ENCODE measurements at places on chromosomes 1 and 21.

DNA sequence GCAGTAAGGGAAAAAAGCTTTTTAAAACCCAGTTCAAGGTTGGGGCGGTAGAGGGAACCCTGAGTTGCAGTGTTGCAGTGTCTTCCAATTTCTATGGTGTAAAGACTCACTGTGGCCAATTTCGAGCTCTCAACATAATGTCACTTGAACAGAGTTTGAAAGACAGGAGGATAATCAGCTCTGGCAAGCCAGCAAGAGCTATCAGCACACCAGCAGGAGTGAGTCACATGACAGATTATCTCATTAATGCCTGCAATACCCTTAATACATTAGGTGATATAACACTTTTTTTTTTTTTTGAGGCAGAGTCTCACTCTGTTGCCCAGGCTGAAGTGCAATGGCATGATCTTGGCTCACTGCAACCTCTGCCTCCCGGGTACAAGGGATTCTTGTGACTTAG, 22.8 kb downstream of the SLC9C2 start:
- no peak for DNase-seq

DNA sequence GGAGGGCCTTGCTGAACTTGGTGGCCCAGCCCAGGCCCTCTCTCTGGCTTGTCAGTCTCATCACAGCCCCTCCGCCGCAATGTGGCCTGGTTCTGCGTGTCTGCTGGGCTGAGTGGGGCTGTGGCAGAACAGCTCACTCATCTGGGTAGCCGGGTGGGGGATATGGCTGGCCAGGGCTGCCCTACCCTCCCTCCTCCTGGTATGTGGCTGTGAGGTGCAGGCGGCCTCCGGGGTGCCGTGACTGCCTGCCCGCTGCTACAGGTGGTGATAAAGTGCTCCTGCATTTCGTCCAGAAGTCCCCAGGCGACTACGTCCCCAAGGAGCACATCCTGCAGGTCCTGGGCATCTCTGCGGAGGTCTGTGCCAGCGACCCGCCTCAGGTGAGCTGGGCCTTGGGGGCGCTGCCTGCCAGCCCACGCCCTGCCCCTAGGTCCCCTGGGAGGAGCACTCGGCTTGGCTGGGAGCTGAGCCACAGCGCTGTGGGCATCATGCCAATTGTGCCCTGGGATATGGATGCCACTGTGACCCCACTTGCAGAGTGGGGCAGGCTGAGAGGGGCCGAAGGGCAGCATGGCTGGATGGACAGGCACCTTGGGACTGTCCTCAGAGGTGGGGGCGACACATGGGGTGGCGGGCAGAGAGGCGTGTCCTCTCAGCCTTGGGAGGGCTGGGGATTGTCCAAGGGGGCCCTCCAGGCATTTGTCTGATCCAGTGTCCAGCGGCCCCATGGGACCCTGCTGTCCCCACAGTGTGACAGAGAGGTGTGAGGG, 2.3 kb downstream of the PRXL2B start:
- DNase-seq: no peak

- no peak for DNase-seq
These were observed 1.4 kb upstream of the FAM151A start for GRCh38 chr1:54624466-54625464.

- DNase-seq: no peak
These were observed 12.4 kb downstream of the SKI start for GRCh38 chr1:2240270-2241156.

DNA sequence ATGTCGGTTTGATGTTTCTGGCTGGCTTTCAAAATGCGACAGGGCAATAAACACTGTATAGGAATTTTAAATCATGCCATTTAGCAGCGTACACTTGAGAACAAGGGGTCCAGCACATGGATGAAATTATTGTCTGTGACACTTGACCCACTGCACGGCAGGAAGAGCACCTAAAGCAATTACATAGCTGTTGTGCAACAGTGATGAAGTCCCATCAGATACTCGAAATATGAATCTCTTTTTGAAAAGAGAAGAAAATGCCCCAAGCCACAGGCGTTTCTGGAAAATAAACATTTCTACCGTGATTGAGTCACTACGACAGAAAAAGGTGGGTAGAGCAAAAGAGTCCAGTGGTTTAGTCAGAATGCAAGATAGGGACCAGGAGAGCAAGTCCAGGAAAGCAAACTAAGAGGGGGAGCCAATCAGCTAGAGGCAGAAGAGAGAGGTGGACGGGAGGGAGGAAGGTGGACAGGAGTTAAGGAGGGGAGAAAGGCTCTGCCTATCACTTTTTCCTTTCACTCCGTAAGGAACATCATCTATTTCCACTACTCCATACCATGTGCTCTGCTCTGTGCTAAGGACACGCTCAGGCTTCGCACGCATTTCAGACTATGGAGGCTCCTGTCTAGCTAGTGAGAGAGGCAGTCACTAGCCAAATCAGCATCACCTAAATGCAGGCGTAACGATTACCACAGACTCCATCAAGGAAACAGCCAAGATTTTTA, 6.4 kb downstream of the DSCAM start:
- no peak for DNase-seq

DNA sequence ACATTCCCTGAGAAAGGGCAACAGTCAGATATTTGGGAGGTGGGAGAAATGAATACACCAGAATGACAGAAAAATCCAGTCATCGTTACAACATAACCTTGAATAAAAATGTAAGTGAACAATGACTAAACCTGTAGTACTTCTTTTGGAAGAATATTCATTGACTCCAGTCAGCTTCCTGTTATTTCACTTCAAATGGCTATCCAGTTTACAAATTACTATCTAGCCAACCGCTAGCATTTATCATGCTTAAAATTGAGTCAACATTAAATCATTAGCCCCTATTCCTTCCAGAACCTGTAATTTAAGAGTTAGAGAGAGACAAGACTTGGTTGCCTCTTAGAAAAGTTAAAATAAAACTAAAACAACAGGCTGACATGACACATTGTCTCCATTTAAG, 33.6 kb downstream of the WLS start:
- DNase-seq: no peak

DNA sequence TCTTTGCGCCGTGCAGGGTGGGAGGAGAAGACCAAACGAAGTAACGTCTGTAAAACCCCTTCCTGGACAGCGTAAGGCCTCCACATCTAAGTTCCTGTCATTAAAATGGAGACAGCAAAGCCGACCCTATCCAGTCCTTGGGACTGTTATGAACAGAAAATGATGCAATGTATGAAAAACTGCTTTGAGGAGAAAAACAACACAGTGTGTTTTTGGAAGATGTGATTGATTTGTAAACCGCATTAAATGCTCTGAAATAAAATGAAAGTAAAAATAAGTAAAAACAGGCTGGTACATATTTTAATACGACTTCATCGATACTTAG, 827 bp upstream of the URB1 start:
- DNase-seq: no peak

GRCh38 chr21:36730291-36731281, 31.7 kb downstream of the SIM2 start:
- DNase-seq: no peak

DNA sequence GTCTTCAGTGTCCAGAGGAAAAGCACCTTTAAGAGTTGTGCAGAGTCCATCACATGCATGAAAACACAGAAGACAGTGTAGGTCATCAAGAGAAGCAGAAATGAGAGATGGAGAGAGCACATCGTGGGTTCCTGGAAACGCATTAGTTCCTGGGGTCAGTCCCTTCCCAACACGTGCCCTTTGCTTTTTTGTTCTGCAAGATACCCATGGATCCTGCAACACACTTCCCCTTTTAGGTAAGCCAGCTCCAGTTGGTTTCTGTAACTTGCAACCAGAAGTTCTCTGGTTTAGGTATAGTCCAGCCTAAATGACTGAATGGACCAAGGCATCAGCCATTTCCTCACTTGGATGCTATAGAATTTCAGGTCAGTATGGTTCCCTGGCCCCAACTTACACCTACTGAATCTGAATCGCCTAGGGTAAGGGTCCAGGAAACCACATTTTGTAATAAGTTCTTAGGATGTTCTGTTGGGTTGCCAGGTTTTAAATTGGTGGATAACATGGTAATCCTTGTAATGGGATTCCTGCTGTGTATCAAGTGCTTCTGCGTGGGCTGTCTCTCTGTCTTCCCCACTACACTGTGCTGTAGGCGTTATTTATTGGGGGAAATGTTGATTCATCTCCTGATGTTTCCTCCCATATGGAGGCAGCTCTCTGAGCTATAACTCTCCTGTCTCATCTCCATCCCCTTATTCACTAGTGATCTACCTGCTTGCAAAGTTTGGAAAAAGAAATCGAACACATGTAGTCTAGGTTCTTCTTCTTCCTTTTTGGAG, 230.6 kb downstream of the TNR start:
- no peak for DNase-seq

DNA sequence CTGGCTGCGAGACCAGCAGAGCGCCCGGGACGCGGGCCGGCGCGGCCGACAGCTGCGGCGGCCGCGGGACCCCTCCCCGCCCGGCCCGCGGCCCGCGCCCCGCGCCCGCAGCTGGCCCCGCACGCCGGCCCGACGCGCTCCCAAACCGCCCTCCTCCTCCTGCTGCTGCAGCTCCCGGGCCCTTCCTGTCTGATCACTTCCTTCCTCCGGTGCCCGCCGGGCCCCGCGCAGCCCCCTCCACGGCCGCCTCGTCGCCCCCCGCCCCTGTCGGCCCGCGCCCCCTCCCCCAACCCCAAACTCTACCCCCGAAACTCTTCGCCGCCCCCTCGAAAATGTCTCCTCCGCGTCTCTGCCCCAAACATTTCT, 594 bp downstream of the LUZP1 start:
- DNase-seq: no peak

- DNase-seq: peak; percentile 75
These were observed 639.7 kb downstream of the LMO4 start for GRCh38 chr1:87968197-87968955.

DNA sequence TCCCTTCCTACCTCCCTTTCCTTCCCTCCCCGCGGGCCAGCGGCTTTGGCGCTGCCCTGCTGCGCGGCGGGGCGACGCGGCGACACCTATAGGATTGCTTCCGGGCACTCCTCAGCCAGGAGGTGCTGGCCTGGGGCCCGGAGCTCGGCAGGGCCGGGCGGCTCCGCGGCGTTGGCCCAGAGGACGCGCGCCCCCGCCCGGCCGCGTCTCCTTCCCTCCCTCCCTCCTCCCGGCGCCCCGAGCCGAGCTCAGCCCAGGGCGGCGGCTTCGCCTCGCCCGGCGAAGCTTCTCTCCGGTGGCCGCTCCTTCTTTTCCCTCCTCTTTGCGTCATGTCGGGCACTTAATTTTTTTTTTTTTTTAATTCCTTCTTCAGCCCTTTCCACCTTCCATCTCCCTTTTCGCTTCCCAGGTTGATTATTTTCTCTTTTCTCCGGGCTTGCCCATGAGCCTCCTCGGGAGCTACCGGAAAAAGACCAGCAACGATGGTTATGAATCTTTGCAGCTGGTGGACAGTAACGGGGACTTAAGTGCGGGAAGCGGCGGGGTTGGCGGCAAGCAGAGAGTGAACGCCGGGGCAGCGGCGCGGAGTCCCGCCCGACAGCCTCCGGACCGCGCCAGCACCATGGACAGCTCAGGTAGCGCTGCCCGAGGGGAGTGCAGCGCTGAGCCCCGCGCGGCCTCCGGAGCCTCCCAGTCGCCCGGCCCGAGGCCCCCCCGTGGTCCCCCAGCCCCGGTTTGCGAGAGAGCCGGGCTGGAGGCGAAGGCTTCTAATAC, at the start of gene DNAJC6:
Gene DNAJC6, plus strand, starts transcription at position 240 of the 774 bp plus-strand sequence. Its CDS starts 203 bp downstream, at position 443.
- peak; percentile 85 for DNase-seq

Data from hindlimb muscle (tissue), 1 donor.